ENCODE measurements at places on chromosomes 7 and 10. TPM values are rescaled to one million over a fixed set of nuclear protein-coding genes. Genes with fewer than 3 reads are reported as not detected.

GRCh38 chr10:30000802-30001571 lies 58.4 kb downstream of the JCAD start:
- peaks cover 7% of the 10 kb centered on the region for H3K4me1 ChIP-seq
- H3K27me3 ChIP-seq: no peaks in the 10 kb centered on the region
- H3K27ac ChIP-seq: no peak overlapping the region
- no peak for DNase-seq
- H3K4me3 ChIP-seq: no peak overlapping the region
- no peaks in the 10 kb centered on the region for H3K36me3 ChIP-seq

DNA sequence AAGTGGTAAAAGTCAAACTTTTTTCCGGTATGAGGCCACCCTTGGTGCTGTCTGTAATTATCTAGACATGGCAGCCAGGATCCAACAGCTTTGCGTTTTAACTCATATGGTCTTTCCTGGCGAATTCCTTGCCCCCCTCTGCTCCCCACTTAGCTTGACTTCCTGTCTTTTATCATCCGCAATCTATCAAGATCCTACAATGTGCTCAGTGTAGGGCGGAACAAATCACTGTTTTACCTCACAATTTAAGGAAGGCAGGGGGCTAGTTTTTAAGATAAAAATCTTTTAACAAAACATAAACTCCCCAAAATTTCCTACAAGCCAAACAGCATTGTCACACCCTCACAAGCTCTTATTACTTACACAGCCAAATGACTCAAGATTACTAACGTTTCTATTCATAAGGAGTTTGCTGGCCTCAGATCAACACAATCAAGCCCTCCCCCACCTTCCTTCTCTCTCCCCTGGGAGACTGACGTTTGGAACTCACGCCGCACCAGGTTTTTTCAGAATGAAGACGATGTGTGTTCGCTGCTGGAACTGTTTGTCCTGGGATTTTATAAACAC lies 1.3 kb upstream of the CDK14 start:
- H3K27me3 ChIP-seq: peaks cover 19% of the 10 kb centered on the region
- no peak overlapping the region for H3K27ac ChIP-seq
- DNase-seq: no peak
- peaks cover 11% of the 10 kb centered on the region for H3K4me1 ChIP-seq
- peak overlapping the region; percentile 23 for H3K4me3 ChIP-seq
- no peaks in the 10 kb centered on the region for H3K36me3 ChIP-seq

- no peak for DNase-seq
- no peak overlapping the region for H3K4me3 ChIP-seq
- peaks cover 2% of the 10 kb centered on the region for H3K4me1 ChIP-seq
- H3K27ac ChIP-seq: no peak overlapping the region
- H3K27me3 ChIP-seq: peaks cover 67% of the 10 kb centered on the region
Measured at GRCh38 chr10:26213157-26213800, 3.3 kb upstream of the GAD2 start.

The CC2D2B gene
- total RNA-seq: not detected

- no peak for DNase-seq
- H3K27me3 ChIP-seq: no peaks in the 10 kb centered on the region
- no peak overlapping the region for H3K27ac ChIP-seq
- H3K4me1 ChIP-seq: no peaks in the 10 kb centered on the region
Measured at GRCh38 chr10:76068856-76069255, 637.4 kb downstream of the LRMDA start.

- H3K36me3 ChIP-seq: no peaks in the 10 kb centered on the region
- H3K4me1 ChIP-seq: no peaks in the 10 kb centered on the region
- no peaks in the 10 kb centered on the region for H3K27me3 ChIP-seq
- no peak for DNase-seq
- no peak overlapping the region for H3K4me3 ChIP-seq
Measured at GRCh38 chr7:84510505-84510904, 315.9 kb upstream of the SEMA3A start.

DNA sequence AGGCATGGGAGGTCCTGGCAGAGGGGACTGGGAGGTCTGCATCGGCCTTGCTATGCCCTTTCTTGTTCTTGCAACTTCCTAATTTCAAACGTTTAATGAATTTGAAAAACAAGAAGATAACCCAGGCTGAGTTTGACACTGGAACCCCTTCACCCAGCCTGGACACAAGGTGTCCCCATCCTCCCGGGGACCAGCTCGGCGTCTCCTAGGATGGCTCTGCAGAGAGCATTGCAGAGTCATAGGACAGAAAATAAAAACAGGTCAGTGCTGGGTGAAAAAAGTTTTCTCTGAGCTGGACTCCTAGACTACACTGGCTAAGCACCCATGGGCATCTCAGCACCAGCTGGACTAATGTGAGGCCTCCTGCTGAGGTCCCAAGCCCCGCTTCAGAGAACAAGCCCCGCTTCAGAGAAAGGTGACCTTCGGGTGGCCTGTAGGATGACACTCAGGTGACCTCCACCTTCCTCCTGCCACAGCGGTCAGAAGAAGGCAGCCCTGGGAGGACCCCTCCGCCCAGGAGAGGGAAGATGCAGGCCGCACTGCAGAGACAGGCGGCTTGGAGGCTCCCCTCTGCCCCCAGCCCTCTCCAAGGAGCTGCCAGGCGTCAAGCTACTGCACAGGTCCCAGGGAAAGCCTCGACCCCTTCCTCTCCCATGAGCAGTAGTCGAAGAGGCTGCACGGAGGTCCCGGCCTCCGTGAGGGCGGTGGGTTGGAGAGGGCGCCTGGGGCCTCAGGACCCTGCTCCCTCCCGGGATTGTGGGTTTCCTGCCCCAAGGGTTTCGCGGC lies 9.3 kb upstream of the UNCX start:
- H3K4me3 ChIP-seq: no peak overlapping the region
- peaks cover 4% of the 10 kb centered on the region for H3K4me1 ChIP-seq
- no peak overlapping the region for H3K27ac ChIP-seq
- peaks cover 83% of the 10 kb centered on the region for H3K27me3 ChIP-seq
- H3K36me3 ChIP-seq: no peaks in the 10 kb centered on the region

The GPNMB gene
- total RNA-seq: 0.76 TPM

The SLC29A3 gene
- 3.3 TPM for total RNA-seq

DNA sequence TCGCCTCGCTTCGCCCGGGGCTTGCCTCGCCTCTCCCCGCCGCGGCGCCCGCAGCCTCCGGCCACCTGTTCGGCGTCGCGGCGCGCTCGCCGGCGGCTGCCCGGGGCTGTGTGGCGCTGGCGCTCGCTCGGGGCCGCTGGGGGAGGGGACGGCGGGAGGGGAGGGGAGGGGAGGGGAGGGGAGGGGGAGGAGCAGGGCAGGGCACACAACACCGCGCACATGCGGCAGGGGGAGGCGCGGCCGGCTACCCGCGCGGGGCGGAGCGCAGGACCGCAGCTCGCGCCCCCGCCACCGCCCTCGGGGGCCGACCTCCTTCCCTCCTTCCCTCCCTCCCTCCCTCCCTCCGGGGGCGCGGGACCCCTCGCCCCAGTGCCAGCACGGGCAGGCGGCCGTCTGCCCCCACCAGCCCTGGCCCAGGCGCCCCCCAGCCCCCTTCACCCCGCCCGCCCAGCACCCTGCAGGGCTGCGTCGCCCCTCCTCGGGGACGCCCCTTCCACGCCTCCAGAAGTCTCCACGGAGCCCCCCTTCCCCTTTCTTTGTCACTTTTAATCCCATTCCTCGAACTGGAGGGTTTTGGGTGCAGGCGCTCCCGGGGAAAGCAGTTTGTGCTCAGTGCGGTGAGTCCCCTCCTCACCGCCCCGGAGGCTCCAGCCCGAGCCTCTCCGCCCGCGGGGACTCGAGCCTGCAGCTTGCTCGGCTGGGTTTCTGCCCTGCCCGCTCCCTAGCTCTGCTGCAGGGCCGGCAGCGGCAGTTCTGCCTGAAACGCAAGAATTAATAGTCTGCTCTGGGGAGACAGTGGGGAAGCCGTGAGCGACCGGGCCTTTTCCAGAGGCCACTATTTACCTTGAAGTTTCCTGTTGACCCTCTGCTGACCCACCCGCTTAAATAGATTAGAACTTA lies at the start of gene PARD3:
PARD3 (minus strand) TSS at position 112 of the 900 bp plus-strand sequence. CDS start 301 bp downstream, outside the sequence.
- no peaks in the 10 kb centered on the region for H3K36me3 ChIP-seq
- peaks cover 6% of the 10 kb centered on the region for H3K4me1 ChIP-seq
- no peak for DNase-seq
- H3K27ac ChIP-seq: no peak within 1 kb of the TSS
- H3K27me3 ChIP-seq: peaks cover 50% of the 10 kb centered on the region

GRCh38 chr10:96017191-96017687 lies 26.1 kb upstream of the CCNJ start:
- no peak for DNase-seq
- no peaks in the 10 kb centered on the region for H3K36me3 ChIP-seq
- no peak overlapping the region for H3K4me3 ChIP-seq
- no peaks in the 10 kb centered on the region for H3K27me3 ChIP-seq
- no peak overlapping the region for H3K27ac ChIP-seq

GRCh38 chr10:12628964-12629766 lies 279.8 kb downstream of the CAMK1D start:
- no peak overlapping the region for H3K27ac ChIP-seq
- H3K4me1 ChIP-seq: no peaks in the 10 kb centered on the region

DNA sequence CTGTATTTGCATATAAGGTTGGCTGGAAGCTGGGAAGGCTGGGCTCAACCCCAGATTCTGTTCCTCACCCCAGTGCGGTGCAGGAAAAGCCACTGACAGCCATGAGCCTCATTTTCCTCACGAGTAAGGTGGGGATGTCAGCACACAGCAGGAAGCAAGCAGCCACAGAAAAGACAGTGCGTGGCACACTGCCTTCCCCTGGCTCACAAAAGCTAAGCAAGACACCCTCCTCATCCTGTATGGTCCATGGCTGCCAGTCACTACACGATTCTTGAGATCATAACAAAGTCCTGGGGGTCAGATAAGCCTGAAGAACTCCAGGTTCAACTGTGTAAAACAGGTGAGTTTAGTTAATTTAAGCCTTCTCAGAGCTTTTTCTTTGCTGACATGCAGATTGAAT lies 28.9 kb upstream of the DDC start:
- H3K4me1 ChIP-seq: no peaks in the 10 kb centered on the region
- H3K27ac ChIP-seq: no peak overlapping the region
- DNase-seq: no peak
- no peaks in the 10 kb centered on the region for H3K27me3 ChIP-seq

The RBP3 gene
- not detected for total RNA-seq

DNA sequence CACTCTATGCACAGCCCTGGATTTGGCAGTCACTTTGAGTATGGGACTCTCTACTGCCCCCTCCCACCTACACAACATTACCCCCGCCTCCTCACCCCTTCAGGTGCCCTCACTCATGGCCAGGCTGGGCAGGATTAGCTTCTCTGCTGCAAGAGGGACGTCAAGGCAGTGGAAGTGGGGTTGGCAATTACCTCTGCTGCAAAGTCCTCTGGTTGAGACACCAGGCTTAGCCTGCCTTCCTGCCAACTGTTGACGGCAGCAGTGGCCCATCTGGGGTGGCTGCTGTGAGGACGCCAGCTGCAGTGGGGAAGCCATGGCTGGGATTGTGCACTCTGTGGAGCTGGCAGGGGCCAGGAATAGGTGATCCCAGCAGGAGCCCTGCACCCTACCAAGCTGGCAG lies 26.7 kb downstream of the SVIL start:
- no peaks in the 10 kb centered on the region for H3K4me1 ChIP-seq
- H3K27ac ChIP-seq: no peak overlapping the region
- H3K36me3 ChIP-seq: no peaks in the 10 kb centered on the region
- no peak overlapping the region for H3K4me3 ChIP-seq
- no peak for DNase-seq

DNA sequence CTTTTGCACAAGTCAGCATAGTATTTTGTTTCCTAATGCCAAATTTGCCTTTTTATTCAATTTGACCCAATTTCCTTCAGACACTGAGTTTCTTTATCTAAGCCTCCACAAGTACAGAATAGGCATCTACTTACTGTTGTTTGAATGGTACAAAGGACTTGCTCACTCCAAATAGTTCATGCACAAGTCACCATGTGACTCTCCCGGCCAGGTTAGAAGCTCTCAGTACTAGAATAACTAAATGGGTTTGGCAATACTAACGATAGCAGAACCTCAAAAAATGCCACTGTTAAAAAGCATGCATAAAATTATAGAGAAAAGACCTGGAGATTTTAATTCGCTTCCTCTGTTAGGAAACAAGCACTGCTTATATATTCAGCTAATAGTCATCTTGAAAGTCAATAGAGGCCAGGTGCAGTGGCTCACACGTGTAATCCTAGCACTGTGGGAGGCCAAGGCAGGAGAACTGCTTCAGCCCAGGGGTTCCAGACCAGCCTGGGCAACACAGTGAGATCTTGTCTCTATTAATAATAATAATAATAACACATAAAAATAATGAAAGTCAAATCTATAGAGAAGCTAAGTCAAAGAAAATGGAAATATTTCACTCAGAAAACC lies 335.8 kb upstream of the MBL2 start:
- no peaks in the 10 kb centered on the region for H3K27me3 ChIP-seq
- no peak overlapping the region for H3K27ac ChIP-seq
- no peaks in the 10 kb centered on the region for H3K36me3 ChIP-seq
- H3K4me3 ChIP-seq: no peak overlapping the region

- no peak overlapping the region for H3K27ac ChIP-seq
- H3K4me1 ChIP-seq: no peaks in the 10 kb centered on the region
- no peaks in the 10 kb centered on the region for H3K36me3 ChIP-seq
- no peak for DNase-seq
Measured at GRCh38 chr10:12969951-12970350, 31.6 kb downstream of the CCDC3 start.

DNA sequence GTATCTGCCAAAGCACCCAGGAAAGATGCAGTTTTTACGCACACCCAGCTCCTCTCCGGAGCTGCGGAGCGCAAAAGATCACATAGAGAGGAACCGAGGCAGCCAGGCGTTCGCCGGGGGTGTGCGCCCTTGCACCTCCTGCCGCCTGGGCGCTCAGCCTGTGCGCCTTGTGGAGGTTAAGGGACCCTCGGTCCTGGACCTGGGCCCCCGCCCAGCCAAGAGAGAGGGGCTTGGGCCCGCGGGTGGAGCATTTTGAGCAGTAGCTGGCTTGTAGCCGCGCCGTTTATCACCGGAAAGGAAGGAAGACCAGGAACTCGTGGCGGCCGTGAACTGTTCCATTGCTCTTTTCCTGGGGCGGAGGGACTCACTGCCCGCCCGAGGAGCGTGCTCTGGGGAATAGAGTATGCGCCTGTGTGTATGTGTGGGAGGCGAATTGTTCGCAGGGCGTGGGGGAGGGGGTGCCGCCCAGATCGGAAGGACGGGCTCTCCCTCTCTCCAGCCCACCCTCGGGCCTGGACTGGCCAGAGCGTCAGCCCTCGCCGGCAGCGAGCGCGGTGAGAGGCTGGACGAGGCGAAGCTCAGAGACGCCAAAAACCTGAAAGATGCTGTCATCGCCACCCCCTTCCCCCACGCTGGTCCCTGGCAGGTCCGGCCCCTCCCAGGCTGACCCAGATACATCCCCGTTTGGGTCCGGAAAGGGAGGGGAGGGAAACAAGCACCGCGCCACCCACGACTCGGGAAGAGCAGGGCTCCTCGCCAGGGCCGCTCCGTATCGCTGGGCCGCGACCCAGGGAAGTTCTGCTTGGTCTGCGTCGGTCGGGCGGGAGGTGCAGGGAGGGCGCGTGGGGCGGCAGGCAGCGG lies 1.2 kb upstream of the WNT2 start:
- no peak overlapping the region for H3K27ac ChIP-seq
- peaks cover 32% of the 10 kb centered on the region for H3K27me3 ChIP-seq
- no peak overlapping the region for H3K4me3 ChIP-seq
- H3K4me1 ChIP-seq: no peaks in the 10 kb centered on the region

- H3K4me1 ChIP-seq: no peaks in the 10 kb centered on the region
- peaks cover 3% of the 10 kb centered on the region for H3K27me3 ChIP-seq
- no peaks in the 10 kb centered on the region for H3K36me3 ChIP-seq
- DNase-seq: no peak
- H3K27ac ChIP-seq: no peak overlapping the region
Measured at GRCh38 chr7:26789481-26790184, 74.8 kb downstream of the SKAP2 start.

GRCh38 chr10:75877877-75878276 lies 446.5 kb downstream of the LRMDA start:
- DNase-seq: no peak
- H3K4me1 ChIP-seq: no peaks in the 10 kb centered on the region
- H3K4me3 ChIP-seq: no peak overlapping the region
- peaks cover 2% of the 10 kb centered on the region for H3K27me3 ChIP-seq

GRCh38 chr10:61993711-61994401 lies 92.4 kb downstream of the ARID5B start:
- no peak overlapping the region for H3K4me3 ChIP-seq
- H3K27me3 ChIP-seq: no peaks in the 10 kb centered on the region
- H3K36me3 ChIP-seq: no peaks in the 10 kb centered on the region

Measured in T-cell (primary cell).